ENCODE measurements at places on chromosomes 4 and X.

GRCh38 chrX:105781804-105782203 is 40.5 kb upstream of the NRK start:
- no peak for DNase-seq

GRCh38 chr4:169620880-169621248 is 486 bp downstream of the CLCN3 start:
- DNase-seq: no peak

GRCh38 chr4:153198719-153199118 is 5.5 kb upstream of the TRIM2 start:
- DNase-seq: no peak

GRCh38 chr4:48698029-48698971 is 81.8 kb downstream of the FRYL start:
- DNase-seq: no peak

- DNase-seq: peak; percentile 11
These were observed 3.1 kb upstream of the SOX3 start for GRCh38 chrX:140507982-140508305.

DNA sequence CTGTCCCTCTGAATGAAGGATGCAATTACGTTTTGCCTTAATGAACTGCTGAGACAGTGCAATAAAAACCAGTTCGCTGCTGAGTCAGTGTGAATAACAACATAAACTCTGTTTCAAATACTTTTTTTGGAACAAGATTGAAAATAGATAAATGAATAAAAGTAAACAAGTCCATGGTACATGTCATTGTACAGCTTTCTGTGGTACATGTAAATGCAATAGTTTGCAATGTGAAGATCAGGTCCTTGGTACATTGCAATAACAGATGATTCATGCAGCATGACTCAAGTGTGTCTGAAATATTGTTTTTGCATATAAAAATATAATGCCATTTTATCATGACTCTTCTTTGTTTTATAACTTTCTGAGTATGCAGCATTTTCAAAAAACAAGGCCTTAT is 193.4 kb upstream of the PACRGL start:
- DNase-seq: no peak

DNA sequence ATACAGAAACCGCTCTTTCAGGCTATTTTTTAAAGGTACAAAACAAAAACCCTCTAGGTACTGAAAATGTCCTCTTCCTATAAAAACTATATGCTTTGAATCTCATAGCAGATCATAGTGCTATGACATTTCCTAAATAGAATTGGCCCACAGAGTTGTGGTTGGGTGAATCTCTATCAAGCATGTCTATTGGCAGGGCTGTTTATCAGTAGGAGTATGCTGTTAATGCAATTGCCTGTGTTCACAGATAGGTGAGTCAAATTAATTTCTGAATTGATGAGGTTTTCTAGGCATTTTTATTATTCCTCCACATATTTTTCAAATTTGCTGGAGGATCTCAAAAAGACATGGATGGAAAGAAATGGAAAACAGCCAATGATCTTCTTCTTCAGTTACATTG is 73.9 kb downstream of the QRFPR start:
- no peak for DNase-seq

DNA sequence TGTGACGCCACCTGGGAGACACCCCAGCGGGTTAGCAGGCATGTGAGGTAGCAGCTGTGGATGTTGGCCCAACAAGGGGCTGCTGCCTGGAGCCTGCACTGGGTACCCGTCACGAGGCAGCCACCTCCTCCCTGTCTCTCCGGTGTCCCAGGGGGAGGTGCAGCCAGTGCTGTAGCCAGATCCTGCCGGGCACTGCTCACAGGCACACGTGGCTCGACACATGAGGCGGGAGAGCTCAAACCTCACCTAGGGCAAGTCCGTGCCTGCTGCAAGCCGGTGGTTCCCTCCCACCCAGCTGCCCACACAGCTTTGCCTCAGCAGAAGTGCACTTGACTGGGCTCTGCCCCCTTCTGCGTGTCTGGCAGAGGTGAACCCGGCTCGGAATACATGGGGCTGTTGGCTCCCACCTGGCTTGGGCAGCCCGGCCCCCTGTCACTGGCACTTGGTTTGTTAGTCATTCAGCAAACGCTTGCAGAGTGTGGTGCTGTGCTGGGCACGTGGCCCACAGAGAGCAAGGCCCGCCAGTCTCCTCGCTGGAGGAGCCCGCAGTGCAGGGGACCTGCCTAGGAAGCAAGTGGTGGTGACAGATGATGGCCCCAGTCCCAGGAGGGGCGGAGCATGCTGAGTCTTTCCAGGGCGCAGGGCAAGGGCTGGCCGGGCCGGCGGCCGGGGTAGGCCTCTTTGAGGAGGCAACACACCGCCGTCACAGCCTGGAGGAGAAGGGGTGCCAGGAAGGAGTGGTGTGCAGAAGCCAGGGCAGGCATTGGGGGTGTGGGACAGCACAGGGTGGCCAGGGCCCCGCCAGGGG is 10.1 kb upstream of the SH3TC1 start:
- DNase-seq: no peak

DNA sequence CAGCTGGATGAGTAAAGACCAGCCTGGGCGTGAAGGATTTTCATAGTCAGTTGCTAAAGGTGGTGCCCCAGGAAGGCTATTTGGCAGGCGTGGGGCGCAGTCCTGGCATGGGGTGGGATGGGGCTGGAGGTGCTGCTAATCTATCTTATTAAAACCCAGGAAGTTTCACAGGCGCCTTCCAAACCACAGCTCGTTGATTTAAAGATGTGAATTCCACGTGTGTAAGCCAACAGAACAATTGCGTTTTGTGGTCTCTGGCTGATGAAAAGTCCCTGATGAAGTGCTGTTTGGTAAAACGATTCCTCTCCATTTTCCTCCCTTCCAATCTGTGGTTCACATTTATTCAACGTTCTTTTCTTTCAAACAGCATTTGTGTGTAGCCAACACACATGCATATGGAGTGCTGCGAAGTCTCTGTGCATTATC is 105.0 kb downstream of the TBL1X start:
- no peak for DNase-seq

DNA sequence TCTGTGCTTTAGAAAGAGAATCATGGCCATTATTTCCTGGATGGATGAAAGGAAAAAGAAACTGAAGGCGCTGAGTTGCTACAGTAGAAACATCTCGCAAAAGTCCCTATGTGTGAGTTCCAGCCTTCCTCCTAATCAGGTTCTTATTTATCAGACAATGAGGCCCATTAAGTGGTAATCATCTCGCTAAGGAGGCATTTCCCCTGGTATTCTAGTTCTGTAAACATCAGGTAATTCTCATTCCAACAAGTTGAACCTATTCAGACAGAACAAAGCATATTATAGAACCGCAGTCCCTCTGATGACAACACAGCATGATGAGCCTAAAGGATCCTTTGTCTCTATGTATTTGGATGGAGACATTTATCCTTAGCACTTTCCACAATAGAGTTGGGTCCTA is 205.7 kb upstream of the MAOA start:
- no peak for DNase-seq

DNA sequence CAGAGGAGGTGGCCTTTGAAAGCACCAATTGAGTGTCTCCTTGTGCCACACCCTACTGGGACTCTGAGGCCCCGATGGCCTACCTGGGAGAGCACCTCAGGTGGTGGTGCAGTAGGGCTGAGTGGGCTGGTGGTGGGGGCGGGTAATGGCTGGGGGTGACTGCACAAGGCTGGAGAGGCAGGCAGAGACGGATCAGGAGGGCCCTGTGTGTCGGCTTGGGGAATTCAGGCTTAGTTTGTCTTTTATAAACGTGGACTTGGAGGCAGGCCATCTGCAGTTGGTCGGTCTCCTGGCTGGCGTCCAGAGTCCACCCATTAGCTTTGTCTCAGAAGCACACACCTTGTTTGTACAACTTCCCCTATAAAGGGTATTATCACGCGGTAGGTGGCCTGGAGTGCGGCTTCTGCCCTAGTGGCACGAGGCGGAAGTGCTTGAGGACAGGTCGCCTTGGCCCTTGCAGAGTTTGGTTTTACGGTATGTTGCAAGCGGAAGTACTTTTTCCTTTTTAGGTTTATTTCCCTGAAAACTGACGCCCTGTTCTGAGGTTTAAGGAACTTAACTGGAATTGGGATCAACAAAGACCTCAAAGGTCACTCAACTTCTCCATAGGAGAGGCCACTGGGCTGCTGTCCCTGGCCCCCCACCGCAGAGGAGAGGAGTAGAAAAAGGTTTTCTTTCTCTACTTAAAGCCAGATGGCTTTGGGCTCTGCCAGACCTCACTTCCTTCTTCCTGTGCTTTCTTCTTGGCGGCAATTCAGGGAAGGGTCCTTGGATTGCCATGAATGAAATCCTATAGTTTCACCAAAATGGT is 8.0 kb downstream of the TBC1D14 start:
- DNase-seq: no peak
